Kidney tubule cell (primary cell): ENCODE measurements at places on chromosomes 1 and 21.

- DNase-seq = no peak
These were observed 51.1 kb upstream of the NEK2 start for GRCh38 chr1:211726467-211726995.

DNA sequence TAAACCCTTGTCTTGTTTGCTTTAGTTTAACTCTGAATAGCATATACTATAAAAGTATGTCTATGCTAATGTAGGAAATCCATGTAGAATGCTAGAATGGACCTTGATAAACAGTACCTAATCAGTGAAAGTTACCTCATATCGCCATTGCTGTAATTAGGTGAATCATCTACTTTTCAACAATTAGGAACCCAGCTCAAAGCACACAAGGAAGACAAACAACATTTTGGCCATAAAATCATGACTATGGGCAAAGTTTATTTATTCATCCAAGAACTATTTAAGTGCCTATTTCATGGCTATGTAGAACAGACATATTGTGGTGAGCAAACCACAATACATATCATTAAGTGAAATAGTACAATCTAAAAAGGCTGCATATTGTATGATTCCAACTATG lies 1043.2 kb downstream of the BRINP3 start:
- DNase-seq = no peak

GRCh38 chr1:206446688-206447421 lies 23.4 kb upstream of the IKBKE start:
- DNase-seq = no peak

DNA sequence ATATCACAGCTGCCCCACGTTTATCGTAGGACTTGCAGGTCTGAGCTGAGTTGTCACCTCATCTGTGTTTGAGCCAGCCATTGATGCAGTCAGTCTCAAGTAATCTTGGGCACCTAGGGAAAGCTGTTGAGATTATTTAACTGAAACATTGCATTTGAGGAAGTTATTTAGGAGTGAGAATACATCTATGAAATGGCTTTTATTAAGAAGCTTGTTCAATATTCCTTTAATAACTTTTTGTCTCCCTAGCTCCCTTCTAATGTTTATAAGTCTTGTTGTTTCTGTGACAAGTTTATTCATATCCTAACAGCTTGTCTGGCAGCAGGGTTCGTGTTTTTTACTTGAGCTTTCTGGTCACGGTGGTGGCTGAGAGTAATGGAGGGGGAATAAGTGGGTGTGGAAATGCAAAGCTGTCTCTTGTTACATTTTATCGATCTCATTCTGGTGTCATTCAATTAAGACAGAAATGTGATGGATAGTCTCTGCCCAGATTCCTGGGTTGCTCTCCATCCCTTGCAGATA lies 555.9 kb downstream of the USP25 start:
- no peak for DNase-seq

- DNase-seq = peak; percentile 45
These were observed 194.3 kb upstream of the RGS18 start for GRCh38 chr1:191963781-191964455.

- DNase-seq = no peak
These were observed 11.0 kb upstream of the KCNAB2 start for GRCh38 chr1:6034750-6035096.

GRCh38 chr1:161089251-161089924 lies at the start of gene NECTIN4:
Gene NECTIN4 (minus strand): TSS chr1:161089558. CDS start chr1:161089296, 262 bp downstream.
- DNase-seq = peak; percentile 61

DNA sequence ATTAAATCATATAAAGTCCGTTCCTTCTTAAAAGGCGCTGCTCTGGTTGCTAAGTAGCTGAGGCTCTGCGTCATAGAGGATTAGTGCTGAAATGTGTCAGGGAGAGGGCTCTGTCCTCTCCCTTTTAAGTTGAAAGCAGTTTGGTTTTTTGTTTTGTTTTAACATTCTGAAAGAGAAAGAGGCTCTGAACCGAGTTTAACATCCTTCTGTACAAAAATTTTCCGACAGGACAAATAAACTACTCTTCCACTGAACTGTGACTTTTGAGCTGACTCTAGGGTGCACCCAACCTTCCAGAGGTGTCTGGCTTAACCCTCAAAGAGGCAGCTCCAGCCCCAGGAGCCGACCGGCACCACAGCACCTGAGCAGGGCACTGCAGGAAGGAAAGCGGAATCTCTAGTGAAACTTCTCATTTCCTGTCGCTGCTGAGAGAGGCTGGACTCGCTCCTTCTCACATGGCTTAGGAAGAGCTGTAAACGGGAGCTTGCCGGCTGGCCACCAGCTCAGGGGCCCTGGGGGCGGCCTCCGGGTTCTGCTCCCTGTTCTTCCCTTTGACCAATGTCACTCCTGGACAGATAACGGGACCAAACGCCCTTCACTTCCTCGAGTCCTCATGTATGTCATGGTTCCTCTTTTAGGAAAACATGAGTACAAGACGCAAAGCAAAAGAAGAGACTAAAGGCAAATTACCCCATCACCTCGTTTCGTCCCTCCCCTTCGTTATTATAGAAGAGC lies 1.2 kb downstream of the VAV3 start:
- DNase-seq = peak; percentile 57
